ENCODE measurements at places on chromosomes 1 and 21.

- DNase-seq: no peak
These were observed 30.1 kb upstream of the ENO1 start for GRCh38 chr1:8908388-8909151.

GRCh38 chr1:23625929-23626535 lies 65.6 kb upstream of the RPL11 start:
- DNase-seq: no peak

DNA sequence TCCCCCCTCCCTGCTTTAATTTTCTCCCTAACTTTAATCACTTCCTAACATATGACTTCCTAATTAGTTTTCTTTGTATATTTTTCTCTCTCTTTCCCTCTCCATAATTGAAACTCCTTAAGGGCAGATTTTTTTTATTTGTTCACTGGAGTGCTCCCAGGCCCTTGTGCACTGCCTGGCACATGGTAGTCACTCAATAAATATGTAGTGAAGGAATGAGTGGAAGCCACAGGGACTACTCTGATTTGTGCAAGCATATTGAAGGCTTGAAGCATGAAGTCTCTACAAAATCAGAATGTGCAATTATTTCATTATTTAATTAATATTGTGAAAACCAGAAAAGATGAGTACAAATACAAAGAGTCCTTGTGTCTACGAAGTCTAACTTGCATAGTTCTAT lies 41.5 kb downstream of the SNX7 start:
- DNase-seq: no peak

DNA sequence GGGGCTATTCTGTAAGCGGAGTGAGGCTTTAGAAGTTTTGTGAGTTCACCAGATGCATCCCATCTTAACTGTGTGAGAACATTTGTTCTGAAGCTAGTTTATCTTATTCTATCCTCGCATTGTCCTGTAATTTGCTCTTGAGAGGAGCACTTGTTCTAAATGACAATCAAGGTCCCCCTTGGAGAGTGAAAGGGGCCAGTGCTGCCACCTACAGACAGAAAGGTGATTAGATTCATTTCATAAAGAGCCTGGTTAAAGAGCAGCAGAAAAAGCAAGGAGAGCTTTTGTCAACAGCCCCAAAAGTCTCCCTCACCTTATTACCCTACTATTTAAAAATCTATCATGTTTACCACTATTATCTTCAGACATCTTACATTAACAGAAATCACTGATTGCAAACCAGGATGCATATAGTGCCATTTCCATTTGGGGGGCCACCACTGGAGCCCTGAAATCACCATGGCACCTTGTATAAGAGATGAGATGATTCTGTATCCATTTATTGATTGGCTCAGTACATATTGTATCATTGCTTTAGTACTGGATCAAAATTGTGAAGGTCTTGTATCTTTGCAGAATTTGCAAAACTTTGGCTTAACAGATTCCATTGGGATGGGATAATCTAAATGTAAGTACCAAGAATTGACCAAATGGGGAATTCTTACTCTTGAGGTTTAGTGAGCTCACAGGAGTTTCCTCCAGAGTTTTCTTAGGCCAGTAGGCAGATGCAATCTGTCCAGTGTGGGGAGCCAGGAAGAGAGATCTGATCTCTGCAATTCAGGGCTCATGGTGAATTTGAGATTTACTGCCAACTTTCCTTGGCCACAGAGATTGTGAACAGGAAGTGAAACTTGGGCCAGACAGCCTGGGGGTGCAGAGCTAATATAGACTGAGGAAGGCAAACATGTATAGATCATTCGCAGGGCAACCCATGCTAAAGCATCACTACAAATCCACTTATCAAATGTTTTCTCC lies 64.3 kb upstream of the TRABD2B start:
- no peak for DNase-seq

- DNase-seq: no peak
These were observed 10.2 kb upstream of the HNRNPR start for GRCh38 chr1:23354245-23354644.

DNA sequence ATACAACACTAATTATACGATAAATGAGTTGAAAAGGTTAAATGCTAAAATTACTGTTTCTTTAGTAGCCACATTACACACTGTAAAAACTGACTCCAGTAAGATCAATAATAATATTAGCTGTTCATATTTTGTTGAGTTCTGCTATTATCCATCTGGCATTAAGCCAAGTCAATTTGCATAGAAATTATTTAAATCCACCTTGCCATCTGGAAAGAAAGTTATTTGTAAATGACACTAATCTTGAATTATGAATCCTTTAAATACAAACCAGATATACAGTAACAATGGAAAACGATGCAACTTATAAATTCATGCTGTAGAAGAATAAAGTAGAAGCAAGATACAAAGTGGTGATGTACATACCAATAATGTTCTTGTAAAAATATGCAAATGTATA lies 81.4 kb upstream of the BCL10 start:
- DNase-seq: no peak

- DNase-seq: no peak
These were observed 6.6 kb downstream of the ANGPTL1 start for GRCh38 chr1:178864326-178864725.

GRCh38 chr1:181513786-181514297 lies 30.5 kb downstream of the CACNA1E start:
- DNase-seq: no peak

GRCh38 chr1:15836772-15837669 lies 10.5 kb upstream of the SPEN start:
- DNase-seq: peak; percentile 40
